GM12891 (cell line): ENCODE measurements at places on chromosomes 16 and 17.
A peak's percentile ranks its signal among the peaks of the same experiment; 100 is the strongest.

- no peak for DNase-seq
Measured at GRCh38 chr17:58120195-58120822, 27.9 kb upstream of the OR4D1 start.

DNA sequence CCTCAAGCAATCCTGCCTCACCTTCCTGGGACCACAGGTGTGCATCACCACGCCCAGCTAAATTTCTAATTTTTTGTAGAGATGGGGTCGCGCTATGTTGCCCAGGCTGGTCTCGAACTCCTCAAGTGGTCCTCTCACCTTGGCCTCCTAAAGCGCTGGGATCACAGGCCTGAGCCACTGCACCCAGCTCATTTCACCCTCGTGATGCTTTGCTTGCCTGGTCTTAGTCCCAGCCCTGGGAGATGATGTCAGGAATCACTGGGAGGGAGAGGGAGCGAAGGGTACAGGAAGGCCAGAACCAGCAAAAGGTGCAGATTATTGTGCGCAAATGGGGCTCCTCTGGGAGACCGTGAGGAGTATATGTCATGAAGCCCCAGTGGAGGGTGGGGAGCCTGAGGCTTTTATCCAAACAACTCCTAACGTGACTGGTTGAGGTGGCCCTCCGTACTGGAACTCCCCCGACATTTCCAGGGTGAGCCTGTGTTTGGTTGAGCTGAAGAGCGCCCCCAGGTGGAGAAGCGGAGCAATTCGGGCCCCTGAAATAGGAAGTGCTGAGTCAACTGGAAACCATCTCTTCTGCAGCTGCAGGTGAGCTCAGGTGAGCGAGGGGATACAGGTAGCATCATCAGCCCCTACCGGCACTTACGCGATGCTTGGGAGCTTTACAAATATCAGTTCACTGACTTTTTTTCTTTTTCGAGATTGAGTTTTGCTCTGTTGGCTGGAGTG, 41.2 kb upstream of the HAPSTR1 start:
- no peak for DNase-seq

DNA sequence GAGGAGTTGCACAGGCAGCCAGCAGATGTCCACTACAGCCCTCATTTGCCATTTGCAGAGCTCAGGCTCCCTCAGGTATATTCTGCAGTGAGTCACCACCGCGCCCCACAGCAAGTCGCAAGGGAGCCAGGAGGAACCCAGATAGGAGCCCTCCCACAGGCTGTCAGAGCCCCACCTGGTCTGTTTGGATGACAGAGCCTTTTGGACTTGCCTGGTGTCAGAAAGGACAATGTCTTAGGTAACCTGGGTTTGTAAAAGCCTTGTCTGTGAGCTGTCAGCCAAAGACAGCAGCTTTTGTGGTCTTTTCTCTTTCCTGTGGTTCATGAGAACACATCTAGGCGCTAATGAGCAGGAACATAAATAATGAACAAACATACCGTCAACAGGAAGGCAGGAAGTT, 70.9 kb downstream of the GNAO1 start:
- DNase-seq, result no peak

DNA sequence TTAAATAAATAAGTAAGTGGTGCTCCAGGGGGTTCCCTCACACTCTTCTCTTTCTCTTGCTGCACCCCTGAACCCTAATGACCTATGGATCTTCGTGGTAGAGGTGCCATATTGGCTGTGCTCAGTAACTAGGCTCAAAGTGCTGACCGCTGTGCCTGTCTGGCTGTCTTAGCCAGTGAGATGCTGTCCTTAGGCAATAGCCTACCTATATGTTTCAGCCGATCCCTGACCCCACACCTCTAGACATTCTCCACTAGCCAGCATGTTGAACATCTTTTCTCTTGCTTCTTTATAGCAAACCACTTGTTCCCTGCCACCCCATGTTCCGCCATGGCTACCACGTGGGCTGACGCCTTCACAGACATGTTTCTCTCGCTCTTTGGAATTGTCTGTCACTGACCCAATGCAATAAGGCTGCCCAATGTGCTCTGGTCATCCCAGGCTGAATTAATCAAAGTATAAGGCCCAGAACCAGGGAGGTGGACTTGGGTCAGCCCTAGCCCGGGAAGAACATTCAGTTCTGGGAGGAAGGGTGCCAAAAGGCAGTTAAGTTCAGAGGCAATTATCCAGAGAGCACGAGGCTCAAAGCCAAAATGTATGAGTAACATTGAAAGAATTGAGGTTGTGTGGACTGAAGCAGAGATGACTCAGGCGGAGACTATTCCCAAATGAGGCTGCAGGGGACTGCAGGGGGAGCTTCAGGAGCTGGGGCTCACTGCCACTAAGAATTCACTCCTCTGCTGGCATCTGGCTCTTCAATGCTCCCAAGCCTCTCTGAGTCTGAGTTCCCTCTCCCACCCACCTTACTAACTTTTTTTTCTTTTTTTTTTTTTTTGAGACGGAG, 28.7 kb upstream of the TNRC6A start:
- DNase-seq, result no peak

DNA sequence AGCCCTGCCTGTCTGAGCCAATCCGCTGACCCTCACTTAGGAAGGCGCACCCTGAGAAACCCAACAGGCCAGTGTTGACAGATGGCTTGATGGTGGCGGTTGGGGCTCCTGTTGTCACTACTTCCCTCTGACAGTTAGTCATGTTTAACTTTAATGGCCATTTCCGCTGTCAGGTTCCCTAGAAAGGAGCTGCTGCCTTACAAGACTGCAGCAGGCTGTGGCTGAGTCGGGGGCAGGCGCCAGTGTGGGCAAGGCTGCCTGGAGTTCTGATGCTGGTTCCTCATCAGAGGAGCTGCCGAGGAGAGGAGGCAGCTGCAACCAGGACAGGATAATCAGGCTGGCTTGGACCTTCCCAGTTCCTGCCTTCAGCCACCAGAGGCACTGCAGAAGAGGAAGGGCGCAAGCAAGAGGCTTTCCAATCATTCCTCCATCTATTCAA, 223.2 kb upstream of the DYNLRB2 start:
- DNase-seq, result no peak

DNA sequence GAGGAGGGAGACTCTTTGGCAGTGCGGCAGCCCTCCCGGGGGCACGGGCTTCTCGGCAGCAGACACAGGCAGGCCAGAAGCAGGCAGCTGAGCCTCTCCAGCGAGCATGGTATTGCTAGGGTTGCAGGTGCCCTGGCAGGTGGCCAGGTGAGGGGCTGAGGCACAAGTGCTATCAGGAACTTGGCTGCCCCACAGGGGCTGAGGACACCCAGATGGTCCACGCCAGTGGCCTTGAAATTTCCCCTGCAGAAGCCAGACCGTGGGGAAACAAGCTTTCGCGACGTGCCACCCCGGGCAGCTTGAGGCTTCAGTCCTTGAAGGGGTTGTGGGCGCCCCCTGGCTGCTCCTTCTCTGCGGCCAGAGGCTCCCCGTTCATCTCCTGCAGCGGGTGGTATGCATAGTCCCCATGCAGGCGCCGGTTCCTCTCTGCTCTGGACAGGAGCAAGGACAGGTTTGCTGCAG, 8.5 kb downstream of the NAGPA start:
- no peak for DNase-seq

GRCh38 chr17:28228109-28228840, 90.7 kb upstream of the TMEM97 start:
- no peak for DNase-seq

- no peak for DNase-seq
Measured at GRCh38 chr17:39769974-39770587, 32.3 kb downstream of the GRB7 start.

DNA sequence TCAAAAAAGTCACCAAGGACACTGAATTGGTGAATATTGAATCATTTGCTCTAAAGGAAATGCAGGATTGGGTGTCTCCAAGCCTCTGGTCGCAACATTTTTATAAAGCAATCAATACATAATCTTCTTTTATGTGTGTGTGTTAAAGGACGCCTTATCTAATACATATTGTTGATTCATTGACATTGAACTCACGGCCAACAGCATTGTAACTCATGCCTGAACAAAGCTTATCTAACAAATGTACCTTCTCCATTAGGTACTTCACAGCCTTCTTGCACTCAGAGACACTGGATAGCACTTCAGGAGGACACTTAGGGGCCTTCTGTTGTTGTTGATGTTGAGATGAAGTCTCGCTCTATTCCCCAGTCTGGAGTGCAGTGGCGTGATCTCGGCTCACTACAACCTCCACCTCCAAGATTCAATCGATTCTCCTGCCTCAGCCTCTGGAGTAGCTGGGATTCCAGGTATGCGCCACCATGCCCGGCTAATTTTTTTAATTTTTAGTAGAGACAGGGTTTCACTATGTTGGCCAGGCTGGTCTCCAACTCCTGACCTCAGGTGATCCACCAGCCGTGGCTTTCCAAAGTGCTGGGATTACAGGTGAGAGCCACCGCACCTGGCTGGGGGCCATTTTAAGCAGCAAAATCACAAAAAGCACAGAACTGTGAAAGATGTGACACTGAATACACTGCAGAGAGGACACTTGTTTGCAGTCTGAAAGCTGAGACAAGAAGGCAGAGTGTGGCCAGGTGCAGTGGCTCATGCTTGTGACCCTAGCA, 13.2 kb upstream of the PDXDC1 start:
- no peak for DNase-seq

GRCh38 chr16:90004577-90004976, 14.7 kb downstream of the DBNDD1 start:
- DNase-seq, result no peak

DNA sequence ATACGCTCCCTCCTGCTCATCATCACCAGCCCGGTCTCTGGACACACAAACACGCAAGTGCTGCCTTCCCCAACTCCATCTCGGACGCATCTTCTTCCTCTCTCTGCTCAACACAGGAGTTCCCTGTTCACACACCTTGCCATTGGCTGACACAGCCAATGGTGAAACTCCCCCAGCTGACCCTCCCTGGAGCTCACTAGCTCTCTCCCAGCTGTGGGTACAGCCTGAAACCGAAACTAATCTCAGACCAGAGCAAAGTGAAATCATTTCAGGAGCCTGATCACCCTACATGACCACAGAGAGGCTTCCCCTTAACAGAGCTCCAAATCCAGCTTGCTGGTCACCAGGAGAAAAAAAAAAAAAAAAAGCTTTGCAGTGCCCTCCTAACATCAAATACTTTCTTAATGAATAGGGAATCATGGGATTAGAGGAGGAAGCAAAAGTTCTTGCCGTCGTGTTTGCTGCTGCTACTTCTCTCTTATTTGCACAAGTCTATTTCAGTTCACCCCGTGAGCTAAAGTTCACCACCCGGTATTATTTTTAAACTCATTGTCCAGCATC, 8.3 kb downstream of the CUEDC1 start:
- DNase-seq, result peak; percentile 69
